Regular cardiac myocyte (primary cell): ENCODE measurements at places on chromosomes 5 and 9. TPM values are rescaled to one million over a fixed set of nuclear protein-coding genes. Genes with fewer than 3 reads are reported as not detected.

Gene PCDHB4
- under 0.01 and 0.85 TPM in 2 replicates for total RNA-seq

Gene GMCL2
- not detected in 2 replicates for total RNA-seq

Gene TAF11L10
- total RNA-seq, result not detected in 2 replicates

Gene IL9
- not detected in 2 replicates for total RNA-seq

Gene C5orf63
- total RNA-seq, result 1.7 and 2.1 TPM in 2 replicates

Gene PRRX2
- 3.9 and 4.6 TPM in 2 replicates for total RNA-seq

Gene ADRB2
- 0.56 and 1.5 TPM in 2 replicates for total RNA-seq

Gene SPINK5
- total RNA-seq, result not detected in 2 replicates

Gene PHYHD1
- 5.0 and 5.9 TPM in 2 replicates for total RNA-seq

Gene CCDC180
- 0.38 and 2.8 TPM in 2 replicates for total RNA-seq

Gene PCDHGA6
- total RNA-seq, result 1.5 and 3.1 TPM in 2 replicates

Gene NDUFA8
- total RNA-seq, result 23.7 and 68.6 TPM in 2 replicates

Gene SLC6A3
- not detected in 2 replicates for total RNA-seq

Gene CAVIN4
- 1.1 and 1.5 TPM in 2 replicates for total RNA-seq

Gene MORN5
- not detected in 2 replicates for total RNA-seq

Gene AHRR
- 19.4 and 26.5 TPM in 2 replicates for total RNA-seq

Gene MYOZ3
- 0.38 and 0.85 TPM in 2 replicates for total RNA-seq

Gene MRPL22
- 27.6 and 35.3 TPM in 2 replicates for total RNA-seq

Gene DMRT3
- total RNA-seq, result not detected in 2 replicates

Gene NIPBL
- total RNA-seq, result 16.9 and 18.9 TPM in 2 replicates

Gene CARD9
- total RNA-seq, result 0.56 and 4.6 TPM in 2 replicates

Gene TMEM171
- total RNA-seq, result 5.6 and 9.0 TPM in 2 replicates

Gene SRD5A1
- total RNA-seq, result 7.6 and 12.8 TPM in 2 replicates

Gene PCDHGA11
- total RNA-seq, result 3.1 and 4.5 TPM in 2 replicates

Gene PAEP
- total RNA-seq, result not detected in 2 replicates

Gene PCDHGA4
- total RNA-seq, result 2.9 and 8.2 TPM in 2 replicates

Gene WDR31
- 1.3 and 2.0 TPM in 2 replicates for total RNA-seq

Gene PPP3R2
- total RNA-seq, result not detected in 2 replicates

Gene AFF4
- 34.7 and 43.1 TPM in 2 replicates for total RNA-seq

Gene GAS1
- 3.8 and 29.3 TPM in 2 replicates for total RNA-seq

Gene SIT1
- total RNA-seq, result not detected in 2 replicates

Gene HBEGF
- 5.6 and 32.6 TPM in 2 replicates for total RNA-seq

Gene SUSD3
- 0.19 TPM in 1 of 2 replicates, not detected in the other for total RNA-seq

Gene LCP2
- total RNA-seq, result not detected in 2 replicates
